ENCODE measurements at places on chromosomes 2 and 18.

DNA sequence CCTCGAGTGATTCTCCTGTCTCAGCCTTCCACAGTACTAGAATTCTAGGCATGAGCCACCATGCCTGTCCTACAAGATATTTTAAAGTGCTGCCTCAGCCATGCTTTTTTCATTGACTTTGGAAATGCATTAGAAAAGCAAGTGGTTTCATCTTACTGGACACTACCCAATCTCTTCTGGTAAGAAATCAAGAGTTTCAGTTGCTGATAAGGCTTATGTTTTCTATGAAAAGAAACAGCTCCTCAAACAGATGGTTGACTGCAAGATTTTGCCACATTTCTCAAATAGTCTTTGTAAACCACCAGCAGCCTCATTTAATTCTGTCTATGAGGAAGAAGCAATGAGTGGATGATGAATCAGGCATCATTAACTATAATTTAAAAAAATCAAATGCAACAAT lies 264.5 kb upstream of the LRP1B start:
- no peak for DNase-seq

- DNase-seq, result no peak
Measured at GRCh38 chr2:45953376-45954027, 302.0 kb downstream of the PRKCE start.

GRCh38 chr18:4640349-4641012 lies 185.4 kb upstream of the DLGAP1 start:
- no peak for DNase-seq

DNA sequence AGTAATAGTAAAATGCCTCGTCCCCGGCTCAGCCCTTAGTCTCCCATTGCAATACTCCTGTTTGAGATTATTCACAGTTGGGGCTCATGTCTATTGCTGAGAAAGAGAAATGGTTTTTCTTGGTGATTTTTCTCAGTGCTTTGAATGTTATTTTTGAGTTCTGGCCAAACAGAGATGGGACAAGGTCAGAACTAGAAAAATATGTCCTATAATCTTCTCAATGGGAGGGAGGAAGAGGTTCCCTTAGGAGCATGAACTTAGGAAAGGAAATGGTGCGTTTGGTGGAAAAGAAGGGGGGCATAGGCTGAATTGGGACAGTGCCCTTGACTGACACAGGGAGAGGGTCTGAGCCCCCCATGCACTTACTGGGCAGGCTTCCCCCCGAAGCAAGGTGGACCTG lies 133.8 kb downstream of the AGAP1 start:
- DNase-seq, result no peak

DNA sequence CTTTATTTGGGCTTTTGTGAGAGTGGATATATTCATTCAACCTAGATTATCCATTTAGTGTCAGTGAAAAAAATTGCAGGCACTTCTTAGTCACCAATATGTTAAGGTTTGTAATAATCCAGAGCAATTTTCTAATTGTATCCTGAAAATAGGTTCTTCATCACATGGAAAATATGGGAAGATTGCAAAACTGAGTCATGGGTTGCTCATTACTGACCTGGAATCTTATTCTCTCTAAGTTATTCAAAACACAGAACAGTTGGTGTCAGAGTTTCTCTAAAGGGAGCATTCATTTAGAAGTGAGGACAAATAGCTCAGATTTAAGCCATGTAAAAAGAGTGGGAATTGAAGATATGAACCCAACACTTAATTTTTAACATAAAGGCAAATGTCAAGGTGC lies 181.3 kb downstream of the IKZF2 start:
- no peak for DNase-seq

DNA sequence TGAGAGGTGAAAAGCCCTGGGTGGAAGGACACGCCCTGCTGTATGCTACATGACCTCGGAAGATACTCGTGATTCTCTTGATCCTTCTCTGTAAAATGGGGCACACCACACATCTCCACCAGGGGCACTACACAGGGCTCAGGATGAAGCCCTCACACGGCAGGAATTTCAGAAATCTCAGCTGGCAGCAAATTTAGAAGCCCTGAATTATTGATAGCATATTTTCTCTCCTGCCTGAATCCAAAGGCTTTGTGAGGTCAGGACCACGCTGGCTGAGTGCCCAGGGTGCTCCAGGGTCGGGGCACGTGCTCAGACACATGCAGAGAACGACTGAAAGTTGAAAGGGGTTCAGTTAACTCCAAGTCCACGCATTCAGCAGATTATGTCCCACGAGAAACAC lies 42.1 kb upstream of the GALR1 start:
- peak; percentile 5 for DNase-seq

GRCh38 chr18:49020621-49021021 lies 69.9 kb upstream of the SMAD7 start:
- DNase-seq, result no peak

DNA sequence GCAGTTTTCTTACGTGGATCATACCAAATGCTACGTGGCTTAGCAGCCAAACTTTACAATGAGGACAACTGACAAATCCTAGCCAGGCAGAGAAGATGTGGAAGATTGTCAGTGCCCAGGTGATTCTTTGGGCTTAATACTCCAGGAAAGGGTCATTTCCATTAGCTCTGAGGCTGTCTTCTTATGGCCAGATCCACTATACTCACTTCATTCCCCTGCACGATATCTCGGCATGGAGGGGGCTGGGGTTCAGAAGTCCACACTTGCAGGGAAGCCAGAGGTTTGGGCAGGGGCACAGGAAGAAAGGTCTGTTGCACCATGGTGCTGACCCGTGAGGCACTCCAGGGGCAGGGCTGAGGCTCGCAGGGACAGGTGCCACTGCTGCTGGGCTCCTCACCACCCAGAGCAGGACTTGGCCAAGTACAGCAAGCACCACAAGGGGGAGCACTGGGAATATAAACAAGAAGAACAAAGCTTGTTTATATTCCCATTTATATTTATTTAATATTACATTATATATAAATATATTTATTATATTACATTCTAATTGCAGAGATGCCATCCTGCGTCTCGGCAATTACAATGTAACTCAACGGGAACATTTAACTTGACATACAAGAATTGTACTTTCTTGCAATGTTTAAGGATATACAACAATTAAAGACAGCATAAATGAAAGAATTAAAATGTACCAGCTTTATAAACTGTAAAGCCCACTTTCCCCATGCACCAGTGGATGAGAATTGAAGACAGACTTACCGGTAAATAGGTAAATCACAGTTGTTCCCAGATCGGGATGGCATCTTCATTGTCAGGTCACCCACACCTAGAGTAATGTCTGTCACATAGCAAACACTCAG lies 27.2 kb downstream of the CLUL1 start:
- peak; percentile 79 for DNase-seq

GRCh38 chr2:45929674-45930395 lies 278.4 kb downstream of the PRKCE start:
- DNase-seq, result no peak

DNA sequence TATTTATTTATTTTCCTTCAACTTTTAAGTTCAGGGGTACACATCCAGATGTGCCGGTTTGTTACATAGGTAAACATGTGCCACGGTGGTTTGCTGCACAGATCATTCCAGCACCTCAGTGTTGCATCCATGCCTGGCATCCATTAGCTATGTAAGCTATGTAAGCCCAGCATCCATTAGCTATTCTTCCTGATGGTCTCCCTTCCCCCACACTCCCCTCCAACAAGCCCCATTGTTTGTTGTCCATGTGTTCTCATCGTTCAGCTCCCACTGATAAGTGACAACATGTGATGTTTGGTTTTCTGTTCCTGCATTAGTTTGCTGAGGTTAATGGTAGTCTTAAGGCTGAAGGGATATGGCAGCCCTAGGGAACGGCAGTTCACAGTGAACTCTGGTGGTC lies 203.4 kb downstream of the CTNNA2 start:
- no peak for DNase-seq

DNA sequence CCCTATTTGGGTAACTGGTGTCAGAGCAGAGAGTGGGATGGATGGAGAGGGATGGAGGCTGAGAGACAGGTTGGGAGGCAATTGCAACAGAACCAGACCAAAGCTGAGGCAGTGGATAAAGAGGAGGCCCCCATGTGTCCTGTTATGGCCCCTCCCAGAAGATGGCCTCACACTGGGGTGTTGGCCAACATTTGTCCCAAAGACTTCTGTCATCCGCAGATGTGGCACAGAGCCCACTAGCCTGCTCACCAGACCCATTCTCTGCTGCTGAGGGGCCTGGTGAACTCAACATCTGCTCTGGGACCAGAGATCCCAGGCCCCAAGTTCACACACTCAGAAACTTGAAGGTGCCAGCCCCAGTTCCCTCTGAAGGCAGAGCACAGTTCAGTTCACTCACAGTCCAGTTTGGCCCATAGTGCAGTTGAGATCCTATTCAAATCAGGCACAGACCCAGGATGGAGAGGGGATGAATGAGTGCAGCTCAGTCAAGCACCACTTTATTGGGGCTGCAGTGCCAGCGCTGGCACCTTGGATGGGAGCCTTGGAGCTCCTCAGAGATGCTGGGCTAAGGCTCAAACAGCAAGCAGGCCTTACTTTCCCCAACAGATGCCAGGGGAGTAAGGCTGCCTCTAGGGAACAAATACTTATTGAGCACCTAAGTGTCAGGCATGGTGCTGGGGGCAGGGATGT lies 189.2 kb downstream of the ZBTB7C start:
- no peak for DNase-seq

GRCh38 chr2:39741871-39742270 lies 37.2 kb downstream of the THUMPD2 start:
- no peak for DNase-seq

- no peak for DNase-seq
Measured at GRCh38 chr2:47155091-47155876, at the start of gene STPG4. TSS of gene STPG4 (minus strand) at chr2:47155308. CDS start at chr2:47155251, 57 bp downstream.

GRCh38 chr2:50773211-50773932 lies 258.6 kb downstream of the NRXN1 start:
- DNase-seq, result no peak

GRCh38 chr2:168632709-168633121 lies 169.7 kb upstream of the NOSTRIN start:
- DNase-seq, result no peak

DNA sequence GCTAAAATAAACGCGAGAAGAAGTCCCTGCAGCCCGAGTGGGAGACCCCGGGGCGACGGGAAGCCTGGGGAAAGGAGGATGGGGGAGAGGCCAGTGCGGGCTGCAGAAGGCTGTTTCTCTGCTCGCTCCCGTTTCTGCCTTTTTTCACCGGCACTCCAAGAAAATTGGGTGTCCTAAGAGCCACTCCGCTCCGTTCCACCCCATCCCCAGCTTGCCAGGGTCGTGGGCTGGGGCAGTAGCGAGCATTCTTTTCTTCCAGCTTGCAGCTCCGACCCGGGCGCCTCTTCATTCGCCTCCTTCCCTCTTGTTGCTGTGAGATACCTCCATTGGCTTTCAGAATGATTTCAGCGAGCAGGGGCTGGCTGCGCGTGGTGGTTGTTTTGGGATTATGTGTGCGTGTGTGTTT lies 1.1 kb downstream of the HOXD3 start:
- no peak for DNase-seq

GRCh38 chr18:2424420-2424819 lies 146.9 kb downstream of the METTL4 start:
- no peak for DNase-seq

- no peak for DNase-seq
Measured at GRCh38 chr2:42421601-42422239, 60.7 kb upstream of the COX7A2L start.

DNA sequence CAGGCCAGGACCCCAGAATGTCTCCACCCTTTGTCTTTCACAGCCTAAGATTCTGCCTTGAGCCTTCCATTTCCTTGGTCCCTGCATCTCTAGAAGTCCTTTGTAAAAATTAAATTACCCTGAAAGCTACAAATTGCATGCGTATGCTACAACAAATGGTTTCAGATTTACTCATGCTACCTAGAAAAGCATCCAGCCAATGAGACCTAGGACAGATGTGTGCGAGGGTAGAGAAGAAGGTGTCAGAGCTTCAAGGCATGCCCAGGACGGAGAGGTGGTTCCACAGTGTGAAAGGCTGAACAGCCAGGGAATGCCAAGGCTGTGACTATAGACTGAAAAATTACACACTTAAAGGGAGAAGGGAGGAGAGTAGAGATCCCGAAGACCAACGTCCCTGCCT lies 40.2 kb downstream of the CCBE1 start:
- DNase-seq, result no peak

- DNase-seq, result no peak
Measured at GRCh38 chr2:36184848-36185247, 170.7 kb upstream of the CRIM1 start.
